ENCODE measurements at places on chromosomes 16 and 17.

DNA sequence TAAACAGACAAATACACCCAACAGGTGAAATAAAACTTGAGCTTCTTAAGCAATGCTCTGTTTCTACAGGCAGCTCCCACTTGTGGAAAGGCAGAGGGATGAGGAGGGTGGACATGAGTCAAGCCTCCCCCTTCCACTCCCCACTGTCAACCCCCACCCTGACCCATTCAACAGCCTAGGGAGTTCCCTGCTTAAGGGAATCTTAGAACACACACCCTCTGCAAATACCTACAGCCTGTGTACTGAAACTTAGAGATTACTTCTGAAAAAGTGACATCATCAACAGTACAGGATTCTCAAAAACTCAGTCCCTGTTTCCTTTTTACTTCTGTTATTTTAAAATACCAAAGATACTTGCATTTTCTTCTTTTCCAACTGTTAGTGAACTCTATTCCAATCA, 345.4 kb downstream of the SOX9 start:
- DNase-seq = no peak

DNA sequence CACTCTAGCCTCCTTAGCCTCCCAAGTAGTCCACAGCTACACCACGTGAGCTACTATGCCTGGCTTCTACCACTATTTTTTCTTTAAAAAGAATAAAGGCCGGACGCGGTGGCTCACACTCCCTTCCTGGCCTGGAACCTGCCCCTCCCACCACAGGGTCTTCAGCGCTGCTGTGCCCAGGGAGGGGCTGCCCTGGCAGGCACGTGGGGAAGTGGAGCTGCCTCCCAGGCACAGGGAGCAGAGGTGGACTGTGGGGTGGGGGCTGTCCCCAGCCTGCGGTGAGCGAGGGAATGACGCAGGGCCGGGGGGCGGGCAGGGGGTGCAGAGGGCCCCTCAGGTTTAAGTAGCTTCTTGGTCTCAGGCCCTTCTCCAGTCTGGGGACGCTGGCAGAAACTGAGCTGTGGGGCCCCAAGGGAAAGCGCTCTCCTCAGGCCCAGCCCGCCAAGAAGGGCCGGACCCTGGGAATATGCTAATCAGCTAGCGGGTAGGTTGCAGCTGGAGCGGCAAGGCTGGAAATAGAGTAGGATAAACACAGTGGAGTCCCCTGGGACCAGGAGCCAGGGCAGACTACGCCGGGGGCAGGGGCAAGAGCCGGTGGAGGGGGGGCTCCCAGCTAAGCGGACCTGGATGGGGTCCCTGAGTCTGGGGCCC, 46.8 kb downstream of the TIMM22 start:
- no peak for DNase-seq

DNA sequence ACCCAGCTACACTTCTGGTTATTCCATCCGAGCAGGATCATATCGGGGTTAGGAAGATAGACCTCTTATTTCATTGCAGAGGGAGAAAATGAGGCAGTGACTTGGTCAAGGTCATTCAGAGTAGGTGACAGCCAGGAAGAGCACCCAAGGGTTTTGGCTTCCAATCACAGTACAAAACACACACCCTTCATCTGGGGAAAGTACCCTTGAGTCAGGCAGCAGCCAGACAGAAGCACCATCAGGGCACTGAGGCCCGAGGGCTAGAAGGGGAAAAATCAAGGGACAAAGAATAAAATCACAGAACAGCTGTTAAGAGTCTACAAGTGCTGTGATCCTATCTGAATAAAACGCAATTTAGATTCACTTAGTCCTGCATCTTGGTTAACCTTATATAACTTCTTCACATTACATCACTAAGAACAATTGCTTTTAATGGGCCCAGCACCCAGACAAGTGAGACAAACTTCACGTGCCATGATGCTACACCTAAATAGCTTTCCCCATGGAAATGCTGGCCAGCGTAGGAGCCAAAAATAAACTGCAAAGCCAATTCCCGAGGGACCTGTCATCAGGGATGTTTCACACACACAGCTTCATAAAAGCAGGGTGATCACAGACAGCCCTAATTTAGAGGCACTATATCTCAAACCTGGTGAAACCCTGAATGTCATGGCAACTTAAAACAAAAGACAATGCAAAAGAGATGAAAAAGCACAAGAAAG, 4.9 kb downstream of the UBE2O start:
- no peak for DNase-seq

DNA sequence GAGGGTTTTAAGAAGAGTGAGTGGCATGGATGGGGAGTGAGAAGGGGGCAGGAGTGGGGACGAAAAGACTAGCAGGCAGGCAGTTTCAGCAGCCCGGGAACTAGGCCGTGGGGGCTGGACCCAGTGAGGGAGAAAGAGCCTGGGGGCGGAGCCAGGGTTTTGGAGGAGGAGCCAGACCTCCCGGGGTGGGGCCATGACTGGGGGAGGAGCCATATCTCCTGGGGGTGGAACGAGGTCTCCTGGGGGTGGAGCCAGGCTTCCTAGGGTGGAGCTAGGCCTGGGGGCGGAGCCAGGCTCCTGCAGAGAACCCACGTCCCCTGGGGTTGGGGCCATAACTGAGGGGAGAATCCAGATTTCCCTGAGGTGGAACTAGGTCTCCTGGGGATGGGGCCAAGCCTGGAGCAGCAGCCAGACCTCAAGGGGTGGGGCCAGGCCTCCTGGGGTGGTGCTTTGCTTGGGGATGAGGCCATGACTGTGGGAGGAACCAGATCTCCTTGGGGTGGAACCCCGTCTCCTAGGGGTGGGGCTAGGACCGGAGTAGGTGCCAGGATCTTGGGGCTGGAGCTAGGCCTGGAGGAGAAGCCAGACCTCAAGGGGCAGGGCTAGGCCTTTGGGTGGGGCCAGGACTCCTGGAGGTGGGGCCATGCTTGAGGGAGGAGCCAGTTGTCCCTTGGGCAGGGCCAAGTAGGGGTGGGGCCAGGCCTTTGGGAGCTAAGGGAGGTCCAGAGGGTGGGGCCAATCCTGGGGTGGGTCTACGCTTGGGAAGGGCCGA, 41.7 kb upstream of the JPH3 start:
- no peak for DNase-seq

DNA sequence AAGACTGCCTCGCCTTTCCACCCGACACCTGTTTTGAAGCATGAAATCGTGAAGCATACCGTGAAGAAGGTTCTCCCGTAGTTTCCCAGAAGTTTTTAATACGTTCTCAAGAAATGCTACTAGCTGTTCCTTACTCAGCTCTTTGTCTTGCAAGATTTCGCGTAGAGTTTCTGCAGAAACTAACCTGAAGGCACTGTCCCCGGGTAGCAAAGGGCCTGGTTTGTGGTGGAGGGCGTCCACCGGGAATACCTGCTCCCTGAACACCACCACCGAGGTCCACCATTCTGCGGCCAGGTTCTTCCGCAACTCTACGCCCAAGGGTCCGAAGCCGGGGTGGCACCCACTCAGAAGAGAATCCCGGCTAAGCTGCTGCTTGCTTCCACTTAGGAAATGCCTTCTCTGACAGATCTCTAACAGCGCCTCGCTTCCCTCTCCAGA, 487 bp downstream of the POLG2 start:
- no peak for DNase-seq

- no peak for DNase-seq
Observed at GRCh38 chr16:67773099-67773498, 33.3 kb downstream of the RANBP10 start.

DNA sequence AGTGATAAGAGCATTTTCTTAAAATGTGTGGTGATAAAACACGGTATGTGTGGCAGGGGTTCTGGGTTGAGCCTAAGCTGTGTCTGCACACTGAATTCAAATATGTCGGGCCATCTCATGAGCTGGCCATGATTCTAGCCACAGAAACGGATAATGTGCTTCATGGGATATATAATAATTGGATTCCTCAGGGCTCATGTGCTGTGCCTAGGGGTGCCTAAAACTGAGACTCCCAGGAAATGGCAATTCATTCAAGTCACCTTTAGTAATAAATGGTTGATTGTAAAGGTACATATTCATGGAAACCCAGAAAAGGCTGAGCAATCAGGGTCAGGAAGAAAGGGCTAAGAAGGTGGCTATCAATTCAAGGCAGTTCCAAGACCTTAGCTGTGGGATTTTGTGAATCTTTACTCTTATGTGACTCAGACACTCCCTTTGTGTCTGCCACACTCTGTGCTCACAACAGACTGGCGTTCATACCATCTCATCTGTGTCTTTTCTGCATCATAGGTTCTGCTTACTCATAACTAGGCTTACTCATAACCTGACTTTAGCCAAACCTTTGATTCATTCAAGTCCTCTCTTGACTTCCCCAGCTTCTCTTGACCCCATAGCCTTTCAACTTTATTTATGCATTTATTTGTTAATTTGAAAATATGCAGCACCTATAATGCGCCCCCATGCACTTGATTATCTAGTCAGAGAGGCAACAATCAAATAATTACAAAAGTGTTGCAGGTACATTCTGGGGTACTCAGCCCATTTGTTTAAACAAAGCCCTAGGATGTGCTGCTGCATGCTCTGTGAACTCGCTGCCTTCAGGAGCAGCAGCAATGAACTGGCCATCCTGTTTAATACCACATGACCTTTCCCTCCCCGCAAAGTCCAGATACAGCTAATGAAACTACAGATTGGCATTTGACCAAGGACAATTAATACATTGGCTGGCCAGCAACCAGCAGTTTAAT, 28.4 kb upstream of the MED13 start:
- no peak for DNase-seq

DNA sequence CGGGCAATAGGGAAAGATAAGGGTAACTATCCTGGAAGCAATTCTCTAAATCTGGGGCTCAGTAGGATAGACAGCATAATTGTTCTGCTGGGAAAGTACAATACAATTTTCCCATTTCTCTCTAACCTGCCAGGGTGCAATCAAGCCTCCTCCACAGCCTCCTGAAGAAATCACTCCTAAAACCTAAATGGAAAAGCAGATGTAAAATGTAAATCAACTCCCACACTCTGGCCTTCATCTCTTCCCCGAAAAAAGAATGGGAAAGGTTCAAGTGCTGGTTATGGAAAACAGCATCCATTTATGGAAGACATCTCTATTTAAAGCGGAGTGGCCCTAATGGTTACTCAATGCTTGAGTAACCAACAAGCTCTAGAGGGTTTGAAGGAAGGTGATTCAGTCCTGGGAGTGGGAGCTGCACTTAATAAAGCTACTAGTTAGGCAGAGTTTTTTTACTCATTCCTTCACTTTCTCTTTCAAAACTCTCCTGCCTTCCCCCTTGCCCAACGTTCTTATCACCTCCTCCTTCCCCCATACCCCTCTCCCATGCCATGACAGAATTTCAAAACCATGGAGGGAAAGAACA, 5.1 kb downstream of the MMD start:
- DNase-seq = no peak

GRCh38 chr16:75070012-75070841, 46.4 kb downstream of the LDHD start:
- DNase-seq = no peak

DNA sequence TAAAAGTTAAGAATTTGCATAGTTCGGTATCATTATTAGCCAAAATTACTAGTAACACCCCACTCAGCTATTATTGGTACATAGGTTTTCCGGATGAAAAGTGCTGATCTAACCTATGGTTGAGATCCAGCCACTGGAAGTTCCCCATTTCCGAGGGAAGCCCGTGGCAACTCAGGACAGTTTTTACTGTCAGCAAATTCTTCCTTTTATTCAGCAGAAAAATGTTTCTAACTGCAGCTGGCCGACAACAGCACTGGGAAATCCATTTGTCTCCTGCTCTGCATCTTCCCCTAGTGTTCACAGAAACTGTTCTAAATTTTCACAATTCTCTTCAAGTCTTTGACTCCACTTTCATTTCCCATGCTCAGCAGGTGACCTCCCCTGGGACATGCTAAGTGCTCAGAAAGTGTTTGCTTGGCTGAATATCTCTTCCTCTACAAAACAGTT, 15.5 kb upstream of the MMD start:
- DNase-seq = no peak

GRCh38 chr16:75486014-75486675, 9.1 kb downstream of the CHST6 start:
- DNase-seq = no peak

DNA sequence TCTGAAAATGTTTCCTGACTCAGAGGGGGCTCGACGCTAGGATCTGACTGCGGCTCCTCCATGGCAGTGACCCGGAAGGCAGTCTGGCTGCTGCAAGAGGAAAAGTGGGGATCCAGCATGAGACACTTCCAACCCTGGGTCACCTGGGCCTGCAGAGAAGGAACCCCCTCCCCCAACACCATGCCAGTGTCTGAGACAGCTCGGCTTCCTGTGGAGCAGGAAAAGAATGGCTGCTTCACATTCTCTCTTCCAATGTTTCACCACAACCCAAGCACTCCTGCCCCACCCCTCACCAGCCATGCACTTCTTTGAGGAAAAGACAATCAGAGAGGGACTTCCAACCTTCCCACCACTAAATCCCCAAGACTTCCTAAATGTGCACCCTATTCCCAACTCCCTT, 10.8 kb downstream of the TP53 start:
- no peak for DNase-seq

- no peak for DNase-seq
Observed at GRCh38 chr17:38877130-38877851, 7.4 kb downstream of the LASP1 start.

GRCh38 chr17:5952518-5952917, 117.7 kb upstream of the WSCD1 start:
- no peak for DNase-seq

- no peak for DNase-seq
Observed at GRCh38 chr17:27533874-27534815, 77.9 kb downstream of the KSR1 start.

DNA sequence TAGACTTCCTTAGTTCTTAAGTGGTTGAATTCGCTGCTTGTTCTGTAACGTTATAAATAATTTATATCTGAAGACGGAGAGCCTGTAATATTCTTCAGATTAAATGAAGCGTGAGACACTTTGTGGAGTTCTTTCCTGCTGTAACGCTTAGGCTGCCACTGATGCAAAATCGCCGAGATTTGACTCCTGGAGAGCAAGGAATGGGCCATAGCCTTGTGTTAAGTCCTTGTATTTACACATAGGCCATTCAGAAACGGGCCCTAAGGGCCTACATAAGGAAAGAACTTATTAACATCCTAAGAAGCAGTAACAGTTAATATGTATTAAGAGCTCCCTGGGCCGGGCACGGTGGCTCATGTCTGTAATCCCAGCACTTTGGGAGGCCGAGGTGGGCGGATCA, 936 bp downstream of the EMC6 start:
- no peak for DNase-seq

GRCh38 chr17:17843096-17843495, 6.3 kb upstream of the SREBF1 start:
- DNase-seq = no peak
